ENCODE measurements at places on chromosomes 12 and 14.

- DNase-seq: no peak
These were observed 1334.1 kb downstream of the FSCB start for GRCh38 chr14:43172899-43173548.

DNA sequence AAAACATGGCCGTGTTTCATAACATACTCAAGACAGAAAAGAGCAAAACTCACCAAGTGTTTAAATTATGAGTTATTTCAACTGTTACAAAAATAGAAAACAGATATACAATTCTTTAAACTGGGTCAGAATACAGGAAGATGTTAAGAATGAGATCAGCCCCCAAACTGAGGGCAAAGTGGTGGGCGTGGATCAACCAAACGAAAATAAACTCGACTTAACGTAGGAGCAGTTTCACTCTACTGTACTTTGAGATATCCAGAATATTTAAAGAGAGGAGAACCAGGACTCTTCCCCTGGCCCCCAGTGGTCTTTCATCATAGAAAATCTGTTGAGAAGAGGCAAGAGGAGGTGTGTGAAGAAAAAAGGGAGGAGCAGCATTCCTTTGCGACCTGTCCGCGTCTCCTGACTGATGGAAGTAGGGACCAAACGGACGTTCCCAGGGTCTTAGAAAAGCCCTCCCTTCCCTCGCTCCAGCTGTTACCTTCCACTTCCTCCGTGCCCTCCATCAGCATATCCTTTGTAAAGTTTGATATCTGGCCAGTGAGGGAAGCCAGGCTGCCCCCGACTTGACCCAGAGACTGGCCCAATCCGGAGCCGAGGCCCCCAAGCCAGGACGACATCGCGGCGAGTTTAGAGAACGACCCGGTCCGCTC, 668 bp downstream of the TRIP11 start:
- DNase-seq: peak; percentile 42

DNA sequence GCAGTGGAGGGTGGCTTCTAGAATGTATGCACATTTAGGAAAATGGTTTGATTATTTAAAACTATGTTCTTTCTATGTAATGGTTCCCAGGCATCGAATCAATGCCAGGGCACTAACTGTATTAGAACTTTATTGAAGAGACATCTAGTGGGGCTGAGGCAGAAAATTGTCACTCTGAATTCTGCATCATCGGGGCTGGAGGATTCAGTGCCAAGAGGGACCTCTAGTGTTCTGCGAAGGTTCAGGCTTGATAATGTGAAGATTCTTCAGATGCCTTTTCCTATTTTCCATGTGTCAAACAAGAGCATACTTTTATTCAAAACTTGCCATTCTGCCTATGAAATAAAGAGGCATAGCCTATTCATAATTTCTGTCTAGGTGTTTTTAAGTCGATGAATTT, 146.3 kb downstream of the CAND1 start:
- DNase-seq: no peak

DNA sequence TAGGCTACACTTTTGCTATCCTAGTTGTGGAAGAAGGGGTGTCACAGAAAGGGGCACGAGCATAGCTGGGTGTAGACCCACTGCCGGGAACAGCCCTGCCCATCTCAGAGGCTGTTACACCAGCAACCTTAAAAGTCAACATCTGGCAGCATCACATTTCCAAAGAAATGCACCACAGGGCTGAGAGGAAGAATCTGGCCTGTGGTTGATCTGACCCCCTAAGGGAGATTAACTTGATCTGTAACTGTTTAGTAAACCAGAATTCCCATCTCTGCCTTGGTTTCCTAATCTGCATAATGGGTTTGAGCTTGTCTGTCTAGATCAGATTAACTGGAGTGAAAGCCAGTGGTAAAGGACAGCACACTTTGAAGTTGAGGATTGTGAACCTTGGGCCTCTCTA, 1.3 kb downstream of the LRP1-AS start:
- no peak for DNase-seq

- DNase-seq: no peak
These were observed at the start of gene CCDC85C for GRCh38 chr14:99603471-99604277. TSS of gene CCDC85C (minus strand) at chr14:99604207. CDS start at chr14:99603959, 248 bp downstream.

Data from urothelium cell line (cell line).